ENCODE measurements at places on chromosomes 13 and 19.

GRCh38 chr13:50236898-50237318, 221.7 kb downstream of the KCNRG start:
- no peak for DNase-seq

GRCh38 chr19:28137772-28138171, 1075.2 kb downstream of the UQCRFS1 start:
- no peak for DNase-seq

DNA sequence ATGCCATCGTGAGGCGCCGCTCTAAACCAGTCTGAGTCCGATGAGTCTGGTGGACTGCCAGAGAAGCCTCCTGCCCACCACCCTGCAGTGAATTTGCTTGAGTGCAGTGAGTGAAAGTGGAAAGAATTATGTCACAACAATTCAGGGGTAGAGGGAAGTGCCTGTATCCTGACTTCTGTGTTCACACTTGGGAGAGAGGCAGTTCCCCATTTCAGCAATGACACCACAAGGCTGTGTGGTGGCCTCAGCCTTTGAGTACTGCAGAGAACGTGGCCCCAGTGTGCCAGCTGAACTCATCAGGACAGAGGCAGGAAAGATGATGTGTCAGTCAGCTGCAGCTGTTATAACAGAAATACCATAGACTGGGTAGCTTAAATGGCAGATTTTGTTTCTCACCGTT, 155.6 kb downstream of the COG6 start:
- DNase-seq: no peak

- DNase-seq: peak; percentile 72
These were observed at the start of gene TPGS1 for GRCh38 chr19:507286-508203. Gene TPGS1, plus strand, starts transcription at chr19:507497. Its CDS starts 10 bp downstream, at chr19:507507.

- DNase-seq: no peak
These were observed 2.0 kb downstream of the UHRF1 start for GRCh38 chr19:4911314-4911713.

DNA sequence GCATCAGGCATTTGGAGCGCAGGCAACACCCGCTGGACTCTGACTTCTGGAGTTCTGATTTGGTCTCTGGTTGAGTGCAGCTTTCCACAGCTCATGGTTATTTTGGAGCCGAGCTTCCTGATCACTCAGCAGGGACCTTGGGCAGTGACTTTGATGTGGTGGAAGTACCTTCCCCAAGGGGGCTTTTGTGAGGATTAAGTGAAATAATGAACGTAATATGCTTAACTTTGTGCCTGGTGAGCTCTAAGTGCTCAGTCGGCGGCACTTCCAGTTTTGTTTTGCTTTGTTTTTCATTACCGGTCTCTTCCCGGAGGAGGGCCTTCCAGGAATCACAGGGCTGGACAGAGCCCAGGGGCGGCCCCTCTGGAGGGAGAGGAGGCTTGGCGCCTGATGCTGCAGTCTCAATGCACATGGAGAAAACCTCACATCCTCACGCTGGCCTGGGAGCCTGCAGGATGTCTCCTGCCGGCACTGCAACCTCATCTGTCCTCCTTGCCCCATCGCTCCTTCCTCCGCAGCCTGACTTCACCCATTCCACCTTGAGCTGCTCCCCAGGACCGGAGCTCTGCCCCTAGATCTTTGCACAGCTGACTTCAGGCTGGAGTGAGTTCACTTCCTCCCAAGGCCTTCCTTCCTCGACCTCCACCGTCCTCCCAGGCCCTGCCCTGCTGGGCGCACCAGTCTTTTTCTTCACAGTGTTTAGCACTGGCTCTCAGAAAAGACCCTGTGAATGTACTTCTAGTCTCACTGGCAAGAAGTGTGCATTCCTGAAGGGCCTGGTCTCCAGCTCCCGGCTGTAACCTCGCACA, 1.5 kb downstream of the PLEKHF1 start:
- no peak for DNase-seq

DNA sequence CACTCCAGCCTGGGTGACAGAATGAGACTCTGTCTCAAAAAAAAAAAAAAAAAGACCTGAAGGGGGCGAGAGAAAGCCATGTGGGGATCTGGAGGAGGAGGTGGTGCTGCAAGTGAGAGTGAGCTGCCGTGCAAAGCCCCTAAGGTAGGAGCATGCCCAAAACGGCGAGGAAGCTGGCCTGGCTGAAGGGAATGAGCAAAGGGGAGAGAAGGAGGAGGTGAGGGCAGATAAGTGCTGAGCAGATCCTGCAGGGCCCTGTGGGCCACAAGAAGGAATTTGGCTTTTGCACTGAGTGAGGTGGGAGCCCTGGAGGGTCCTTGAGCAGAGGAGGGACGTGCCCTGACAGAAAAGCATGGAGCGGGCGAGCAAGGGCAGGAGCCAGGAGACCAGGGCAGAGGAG, 19.4 kb upstream of the ADGRE5 start:
- no peak for DNase-seq

DNA sequence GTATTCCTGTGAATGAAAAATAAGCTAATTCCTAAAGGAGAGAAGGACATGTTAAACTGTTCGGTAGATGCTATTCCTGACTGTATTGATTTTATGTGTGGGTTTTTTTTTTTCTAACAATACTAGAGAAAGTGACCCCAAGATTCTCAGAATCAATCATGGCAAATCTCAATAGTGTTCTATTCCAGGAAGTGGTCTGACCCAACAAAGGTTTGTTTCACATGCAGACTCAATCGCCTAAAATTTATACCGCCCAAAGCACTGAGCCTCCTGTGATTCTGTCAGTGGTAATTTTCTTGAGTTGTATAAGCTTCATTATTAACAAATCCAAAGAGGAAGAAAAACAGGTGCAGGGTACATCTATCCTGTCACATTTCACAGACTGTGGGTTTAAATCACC, 293.7 kb downstream of the SUCLA2 start:
- DNase-seq: no peak

GRCh38 chr19:38142176-38143035, 81.6 kb downstream of the DPF1 start:
- no peak for DNase-seq

DNA sequence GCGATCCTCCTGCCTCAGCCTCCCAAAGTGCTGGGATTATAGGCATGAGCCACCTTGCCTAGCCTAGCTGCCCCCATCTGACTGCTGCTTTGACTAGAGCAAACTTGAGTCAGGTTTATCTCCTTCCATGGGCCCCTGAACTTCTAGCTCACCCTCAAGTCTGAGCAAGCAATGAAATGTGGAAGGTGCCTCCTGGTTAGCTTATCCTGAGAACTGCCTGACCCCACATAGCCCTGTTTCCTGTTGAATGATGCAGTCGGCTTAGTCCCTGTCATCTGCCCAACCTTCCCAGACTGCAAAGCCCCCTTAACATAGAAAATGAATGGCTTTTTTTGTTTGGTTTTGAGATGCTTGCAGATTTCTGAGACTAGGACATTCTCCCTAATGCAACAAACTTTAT, 8.9 kb upstream of the TMEM160 start:
- DNase-seq: no peak

DNA sequence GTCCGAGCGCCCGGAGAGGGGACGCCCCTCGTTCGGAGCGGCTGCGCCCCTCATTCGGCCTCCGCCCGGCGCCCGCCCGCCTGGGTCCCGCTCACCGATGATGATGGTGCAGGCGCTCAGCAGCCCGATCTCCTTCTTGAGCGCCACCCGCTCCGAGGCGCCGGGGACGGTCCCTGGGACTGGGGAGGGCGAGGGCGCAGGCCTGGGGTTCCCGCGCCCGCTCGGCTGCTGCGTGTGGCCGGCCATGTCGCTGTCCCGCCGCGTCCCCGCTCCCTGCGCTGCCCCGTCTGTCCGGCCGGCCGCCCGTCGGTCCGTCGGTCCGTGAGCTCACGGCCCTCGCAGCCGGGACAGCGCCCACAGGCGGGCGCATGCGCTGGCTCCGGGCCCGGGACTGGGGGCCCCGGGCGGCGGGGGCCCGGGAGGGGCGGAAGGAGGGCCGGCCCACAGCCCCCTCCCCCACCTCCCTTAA, at the start of gene SLC7A10:
SLC7A10 (minus strand) TSS at position 393 of the 469 bp plus-strand sequence; CDS start at position 246, 147 bp downstream.
- DNase-seq: no peak

- DNase-seq: no peak
These were observed 1194.5 kb downstream of the UQCRFS1 start for GRCh38 chr19:28018499-28018898.

Measured in stimulated activated CD8-positive, alpha-beta memory T cell treated with anti-CD3 and anti-CD28 coated beads, Interleukin-4, amount 100 ng/mL, for 1 hour (primary cell).